Ammon's horn (tissue), 1 donor: ENCODE measurements at places on chromosomes 2 and 18.
A peak's percentile ranks its signal among the peaks of the same experiment; 100 is the strongest.

DNA sequence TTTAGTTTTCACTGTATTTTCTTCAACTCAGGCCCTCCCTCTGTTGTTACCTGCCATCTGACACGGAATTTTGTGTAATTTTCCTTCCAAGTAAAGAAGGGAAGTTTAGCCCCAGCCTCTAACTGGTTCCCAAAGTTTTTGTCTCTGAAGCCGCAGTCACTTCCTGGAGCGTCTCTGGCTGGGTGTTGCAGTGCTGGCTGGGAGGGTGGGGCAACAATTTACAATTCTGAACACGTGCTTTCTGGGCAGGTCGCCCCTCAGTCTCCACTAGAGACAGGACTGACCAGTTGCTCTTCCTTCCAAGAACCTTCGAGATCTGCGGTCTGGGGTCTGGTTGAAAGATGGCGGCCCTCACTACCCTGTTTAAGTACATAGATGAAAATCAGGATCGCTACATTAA, 3.5 kb downstream of the CNDP2 start:
- peak; percentile 91 for DNase-seq

GRCh38 chr2:1650085-1650872, 94.0 kb downstream of the PXDN start:
- DNase-seq: no peak

GRCh38 chr2:51224790-51225189, 192.9 kb upstream of the NRXN1 start:
- no peak for DNase-seq

DNA sequence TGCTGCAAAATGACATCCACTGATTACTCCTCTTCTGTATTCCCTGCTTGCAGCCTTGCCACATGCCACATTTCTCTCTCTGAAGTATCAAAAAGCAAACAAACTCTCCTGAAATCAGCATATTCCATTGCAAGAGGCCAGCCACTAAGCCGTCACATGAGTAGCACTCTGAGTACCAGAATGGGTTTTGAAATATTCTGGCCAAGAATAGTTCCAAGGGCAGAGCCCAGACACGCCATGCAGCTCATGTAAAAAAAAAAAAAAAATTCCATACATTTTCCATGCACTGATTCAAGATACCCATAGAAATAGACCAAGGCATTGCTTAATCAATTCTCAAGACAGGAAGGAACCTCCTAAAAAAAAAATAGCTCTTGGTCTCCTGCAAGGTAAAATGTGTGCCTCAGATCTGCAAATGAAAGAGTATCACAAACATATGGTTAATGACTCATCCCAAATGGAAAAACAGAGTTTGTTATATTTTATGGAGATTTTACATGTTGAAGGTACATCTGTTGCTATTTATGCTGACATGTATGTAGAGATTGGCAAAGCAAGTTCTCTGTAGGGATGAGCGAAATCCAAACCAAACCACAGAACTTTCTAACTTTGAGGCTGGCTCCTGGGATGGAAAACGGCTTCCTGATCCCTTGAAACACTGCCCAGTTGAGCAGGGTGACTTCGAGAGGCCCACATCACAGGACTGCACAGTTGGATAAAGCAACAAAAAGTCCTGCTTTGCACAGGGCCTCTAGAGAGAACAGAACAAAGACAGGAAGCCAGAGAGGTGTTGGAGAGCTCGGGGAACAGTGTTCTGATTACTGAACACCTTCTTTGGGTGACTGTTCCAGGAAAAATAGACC, 346.2 kb downstream of the ZNF521 start:
- no peak for DNase-seq

DNA sequence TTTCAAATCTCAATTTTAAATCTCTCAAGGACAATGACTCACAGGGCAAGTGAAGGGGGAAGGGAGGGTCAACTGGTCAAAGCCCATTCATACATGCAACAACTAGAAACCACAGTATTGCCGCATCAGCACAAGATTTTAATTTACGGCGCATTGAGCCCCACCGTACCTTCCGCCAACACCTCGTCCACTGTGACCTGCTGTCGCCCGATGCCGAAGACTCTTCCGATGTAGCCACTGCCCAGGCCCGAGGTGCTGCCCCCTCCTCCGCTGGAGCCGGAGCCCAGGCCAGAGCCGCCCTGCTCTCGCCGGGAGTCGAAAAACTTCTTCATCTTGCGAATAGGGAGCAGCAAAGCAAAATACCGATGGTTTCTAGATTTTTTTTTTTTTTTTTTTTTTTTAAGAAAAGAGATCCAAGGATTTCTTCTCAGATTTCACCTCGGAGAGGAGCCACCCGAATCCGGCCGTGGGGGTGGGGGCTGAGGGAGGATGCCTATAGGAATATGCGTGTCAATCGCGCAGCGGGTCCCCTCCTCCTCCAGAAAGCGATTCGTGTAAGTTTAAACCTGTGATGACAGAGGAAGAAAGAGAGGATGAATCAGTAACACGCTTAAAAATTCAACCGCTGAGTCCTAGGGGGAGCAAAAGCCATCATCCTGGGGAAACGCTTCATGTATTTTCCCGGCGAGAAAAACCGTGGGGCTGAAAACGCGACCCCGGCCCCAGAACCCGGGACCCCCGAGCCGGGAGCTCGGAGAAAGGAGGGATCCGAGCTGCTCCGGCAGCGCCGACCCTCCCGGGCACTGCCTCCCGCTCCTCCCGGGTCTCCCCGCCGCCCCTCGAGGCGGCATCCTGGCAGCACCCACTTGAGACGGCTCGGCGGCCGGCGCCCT, 584 bp downstream of the AAK1 start:
- DNase-seq: peak; percentile 62

DNA sequence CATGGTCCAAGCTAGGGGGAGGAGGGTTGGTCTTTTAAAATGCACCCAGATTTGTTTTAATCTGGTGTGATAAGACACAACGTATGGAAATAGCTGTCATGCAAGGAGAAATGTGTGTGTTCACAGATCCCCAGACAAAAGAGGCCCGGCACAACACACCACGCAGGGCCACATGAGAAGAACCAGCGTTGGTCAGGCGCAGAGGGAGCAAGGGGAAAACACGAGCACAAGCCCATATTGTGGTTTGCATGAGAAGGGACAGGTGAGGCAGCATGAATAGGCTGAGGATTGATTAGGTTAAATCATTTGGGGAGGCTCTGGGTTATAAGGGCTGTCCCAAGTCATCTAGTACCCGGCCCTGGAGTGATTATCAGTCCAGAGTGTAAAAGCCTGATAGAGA, 272.5 kb upstream of the NCKAP5 start:
- DNase-seq: no peak

DNA sequence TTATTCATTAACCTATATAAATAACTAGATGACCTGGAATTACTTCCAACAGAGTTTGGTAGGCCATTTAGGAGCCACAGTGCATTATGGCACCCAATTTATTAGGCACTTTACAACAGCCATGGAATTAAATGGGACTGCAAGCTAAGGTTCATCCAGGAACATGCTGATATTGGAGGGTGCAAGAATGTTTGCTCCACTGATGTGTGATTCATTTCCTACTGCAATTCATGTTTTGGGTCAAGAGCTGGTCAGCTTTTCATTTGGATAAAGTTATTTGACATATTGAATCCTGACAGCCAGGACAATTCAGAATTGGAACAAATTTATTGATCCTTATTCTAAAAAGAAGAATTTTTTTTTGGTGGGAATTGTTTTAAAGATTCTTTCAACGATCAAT, 11.8 kb upstream of the LYPD1 start:
- DNase-seq: no peak

- no peak for DNase-seq
These were observed 97.2 kb downstream of the KLHL29 start for GRCh38 chr2:23482188-23482587.

DNA sequence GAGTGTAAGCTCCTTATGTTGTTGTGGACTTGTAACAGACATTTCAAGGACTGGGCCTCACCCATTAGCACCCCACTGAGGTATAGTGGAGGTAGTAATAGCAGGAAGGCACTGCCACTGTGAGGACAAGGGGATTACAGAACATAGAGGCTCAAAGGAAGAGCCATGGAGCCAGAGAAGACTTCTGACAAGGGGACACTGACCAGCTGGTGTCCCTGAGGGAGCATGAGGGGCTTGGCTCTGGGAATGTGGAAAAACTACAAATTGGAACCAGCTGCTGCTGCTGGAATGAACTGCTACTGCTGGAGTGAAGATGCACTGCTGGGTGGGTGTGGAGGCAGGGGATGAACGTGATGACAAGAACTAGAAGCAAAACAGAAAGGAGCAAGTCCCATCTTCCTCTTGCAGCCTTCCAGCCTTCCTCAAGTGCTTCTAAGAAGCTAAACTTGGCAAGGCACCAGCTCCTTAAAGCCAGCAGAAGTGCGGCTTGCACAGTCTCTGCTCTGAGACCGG, 167.3 kb upstream of the NOSTRIN start:
- DNase-seq: peak; percentile 63

- DNase-seq: no peak
These were observed 1132.8 kb downstream of the LRP1B start for GRCh38 chr2:140998017-140998416.

DNA sequence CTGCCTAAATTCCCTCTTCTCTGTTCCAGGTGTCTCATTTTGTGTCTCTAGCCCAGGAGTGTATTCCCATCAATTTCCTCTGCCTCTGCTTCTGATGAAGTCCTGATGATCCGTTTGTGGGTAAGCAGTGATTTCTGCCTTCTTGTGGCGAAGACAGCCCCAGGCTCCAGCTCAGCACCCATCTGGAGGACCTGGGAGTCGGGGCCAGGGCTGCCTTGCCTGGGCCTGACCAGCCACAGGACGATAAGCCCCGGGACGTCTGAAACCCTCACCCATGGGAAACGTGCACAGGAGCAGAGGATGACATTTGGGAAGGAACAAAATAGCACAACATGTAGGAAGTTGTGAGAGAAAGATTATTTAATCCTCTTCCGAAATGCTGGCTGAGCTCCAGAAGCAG, 206.9 kb downstream of the FBXO15 start:
- DNase-seq: peak; percentile 18

DNA sequence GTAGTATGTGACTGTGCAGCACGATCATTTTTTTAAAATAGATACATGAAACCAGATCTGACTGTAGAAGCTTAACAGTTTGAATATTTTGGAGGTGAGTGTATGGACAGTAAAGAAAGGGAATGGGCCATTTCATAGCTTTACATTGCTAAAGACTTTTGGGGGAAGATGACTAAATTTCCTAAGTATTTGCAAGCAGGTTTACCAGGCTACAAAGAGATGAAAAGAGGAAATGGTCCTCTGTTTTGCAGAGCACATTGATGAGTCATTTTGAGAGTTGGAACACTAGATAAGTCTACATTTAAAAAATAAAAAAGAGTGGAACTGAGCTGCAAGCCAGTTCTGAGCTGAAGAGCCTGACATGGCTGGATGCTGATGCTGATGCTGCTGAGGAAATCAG, 115.7 kb upstream of the LRATD1 start:
- peak; percentile 8 for DNase-seq

DNA sequence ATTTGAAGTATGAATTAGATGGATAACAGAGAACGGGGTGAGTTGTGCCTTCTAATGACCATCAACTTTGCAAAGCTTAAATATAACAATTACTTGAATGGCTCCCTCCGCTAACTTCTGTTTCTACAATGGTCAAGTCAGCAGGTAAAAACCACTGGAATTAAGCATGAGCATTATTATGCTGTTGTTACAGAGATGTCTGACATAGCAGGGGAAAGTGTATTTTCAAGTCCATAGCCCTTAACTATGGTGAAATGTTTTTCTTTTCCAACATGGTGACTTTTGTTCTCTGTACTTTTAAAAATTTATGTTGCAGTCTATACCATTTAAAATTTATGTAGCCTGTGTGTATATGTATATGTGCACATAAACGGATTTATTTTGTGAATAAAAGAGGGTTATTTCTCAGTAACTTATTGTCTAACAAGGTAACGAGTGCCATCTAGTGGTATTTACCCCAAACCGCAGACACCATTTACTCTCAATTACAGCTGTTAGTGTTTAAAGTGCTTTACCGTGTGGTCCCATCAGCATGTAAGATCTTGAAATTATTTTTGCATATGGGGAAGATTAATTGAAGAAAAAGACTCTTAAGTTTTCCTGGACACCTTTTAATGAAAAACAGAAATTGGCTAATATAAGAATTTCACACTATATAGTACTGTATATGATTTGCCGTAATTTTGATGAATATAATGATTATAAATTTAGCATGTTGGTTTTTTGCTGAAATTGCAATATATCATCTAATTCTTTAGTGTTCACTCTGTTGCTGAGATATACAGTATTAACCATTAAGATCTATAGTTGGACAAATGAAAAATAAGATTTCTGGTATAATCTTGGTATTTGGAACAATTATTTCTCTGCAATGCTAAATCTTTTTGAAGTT, 78.2 kb downstream of the UBE2E3 start:
- DNase-seq: peak; percentile 23

DNA sequence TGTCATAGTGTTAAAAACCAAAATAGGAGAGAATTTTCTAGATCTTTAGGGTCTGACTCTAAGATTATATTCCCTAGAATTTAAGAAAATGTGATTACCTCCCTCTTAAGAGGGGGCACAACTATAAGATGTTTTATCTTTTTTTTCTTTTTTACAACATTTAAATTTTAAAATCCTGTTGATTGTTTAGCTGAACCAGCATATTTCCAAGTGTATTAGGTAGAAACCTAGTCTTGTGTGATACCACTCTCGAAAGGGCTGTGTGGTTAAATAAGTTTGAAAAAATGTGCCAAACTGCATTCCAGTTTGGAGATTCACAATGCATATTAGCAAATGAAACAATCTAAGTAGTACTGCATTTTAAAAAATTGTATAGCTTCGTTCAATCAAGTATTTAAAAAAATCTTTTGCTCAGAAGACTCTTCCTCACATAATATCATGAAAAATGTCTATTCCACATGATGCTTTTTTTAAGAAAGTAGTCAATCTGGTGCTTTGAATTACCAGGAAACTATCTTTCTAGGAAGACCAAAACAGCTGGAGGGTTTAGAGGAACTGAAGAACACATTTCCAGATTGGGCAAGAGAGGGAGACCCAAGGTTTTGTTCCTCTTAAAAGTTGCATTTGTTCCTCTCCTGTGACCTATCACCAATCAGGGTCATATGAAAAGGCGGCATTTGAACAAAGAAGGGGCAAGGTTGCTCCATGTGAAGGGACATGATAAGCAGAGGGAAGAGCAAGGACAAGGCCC, 98.8 kb downstream of the DPP4 start:
- DNase-seq: no peak

- DNase-seq: no peak
These were observed 456.0 kb downstream of the FBXO15 start for GRCh38 chr18:73691624-73692023.
